Astrocyte of the hippocampus (primary cell): ENCODE measurements at places on chromosomes 11 and 22.
A peak's percentile ranks its signal among the peaks of the same experiment; 100 is the strongest.

DNA sequence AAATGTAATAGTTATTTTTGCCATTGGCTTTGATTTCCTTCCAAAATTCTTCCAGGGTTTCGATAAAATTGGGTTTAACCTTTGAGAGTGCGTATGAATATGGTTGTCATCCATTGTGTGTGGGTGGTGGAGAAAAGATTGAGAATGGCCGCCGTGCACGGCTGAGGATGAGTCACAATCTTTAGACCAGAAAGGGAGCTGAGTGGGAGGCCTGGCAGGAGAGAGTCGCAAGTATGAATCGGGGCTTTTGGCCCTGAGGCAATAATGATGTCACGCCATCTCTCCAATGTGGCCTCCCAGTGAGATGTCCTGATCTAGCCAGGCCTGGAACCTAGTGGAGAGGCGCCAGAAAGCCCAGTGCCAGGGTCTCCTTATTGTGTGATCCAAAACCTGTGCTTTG is 33.1 kb upstream of the SMPD1 start:
- peak; percentile 80 for DNase-seq

GRCh38 chr11:102293873-102294601 is 23.2 kb upstream of the BIRC3 start:
- DNase-seq = peak; percentile 63

DNA sequence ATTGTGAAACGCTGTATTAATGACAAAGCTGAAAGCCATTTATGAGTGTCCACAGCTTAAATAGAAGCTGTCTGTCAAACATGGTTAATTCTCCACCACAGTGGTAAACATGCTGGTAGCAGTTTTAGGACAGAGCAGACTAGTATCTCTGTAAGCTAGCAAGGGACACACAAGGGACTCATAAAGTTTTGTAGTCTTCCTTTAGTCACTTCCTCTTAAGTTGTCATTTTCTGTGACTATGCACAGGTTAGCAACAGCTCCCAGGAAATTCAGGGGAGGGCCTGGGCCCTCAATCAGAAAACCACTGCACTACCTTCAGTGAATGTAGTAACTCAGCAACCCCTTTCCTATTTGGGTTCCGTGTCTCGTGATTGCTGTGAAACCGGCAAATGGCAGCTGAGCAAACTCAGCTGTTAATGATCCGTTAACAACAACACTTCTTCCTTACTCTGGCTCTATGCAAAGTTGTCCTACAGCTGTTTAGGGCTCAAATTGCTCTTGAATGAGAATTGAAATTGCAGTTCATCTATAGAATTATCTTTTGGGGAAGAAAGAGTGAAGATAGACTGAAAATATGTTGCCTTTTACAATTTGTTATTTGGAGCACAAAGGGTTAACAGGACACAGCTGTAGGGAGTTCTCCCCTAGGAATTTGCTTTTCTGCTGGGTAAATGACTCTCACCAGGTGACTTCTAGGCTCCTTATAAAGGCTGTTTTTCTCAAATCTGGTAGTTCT is at the start of gene MMP26:
Gene MMP26, plus strand, starts transcription at position 731 of the 736 bp plus-strand sequence.
- no peak for DNase-seq

GRCh38 chr11:47928426-47928825 is 51.9 kb upstream of the PTPRJ start:
- DNase-seq = no peak

GRCh38 chr11:123628936-123629683 is 25.3 kb downstream of the SCN3B start:
- DNase-seq = no peak

- no peak for DNase-seq
Observed at GRCh38 chr11:105923252-105923651, 98.8 kb downstream of the MSANTD4 start.

DNA sequence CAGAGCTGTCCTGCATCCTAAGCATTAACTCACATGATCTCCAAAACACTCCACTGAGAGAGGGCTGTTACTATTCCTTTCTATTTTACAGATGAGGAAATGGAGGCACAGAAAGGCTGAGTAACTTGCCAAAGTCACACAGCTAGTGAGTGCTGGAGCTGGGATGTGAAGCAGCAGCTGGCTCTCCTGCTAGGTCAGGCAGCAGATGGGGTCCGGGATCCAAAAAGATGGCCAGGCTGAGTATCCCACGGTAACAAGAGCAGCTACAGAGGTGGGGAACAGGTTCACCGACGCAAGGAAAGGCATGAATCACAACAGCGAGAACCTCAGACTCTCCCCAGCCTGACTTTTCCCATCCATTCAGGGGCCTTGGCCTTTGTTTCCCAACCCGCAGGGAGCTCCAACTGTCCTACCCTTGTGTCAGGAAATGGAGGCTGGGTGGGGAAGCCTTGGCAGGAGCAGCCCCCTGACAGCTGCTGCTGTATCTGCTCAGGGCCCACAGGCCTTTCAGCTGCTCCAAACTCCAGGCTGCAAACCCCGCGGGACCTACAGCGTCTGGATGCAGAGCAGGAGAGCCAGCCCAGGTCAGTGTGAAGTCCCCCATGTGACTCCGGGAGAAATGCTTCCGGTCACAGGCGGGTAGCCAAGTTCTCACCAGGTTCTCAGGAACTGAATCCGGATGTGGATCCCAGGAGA is 29.5 kb downstream of the DKK3 start:
- peak; percentile 65 for DNase-seq

DNA sequence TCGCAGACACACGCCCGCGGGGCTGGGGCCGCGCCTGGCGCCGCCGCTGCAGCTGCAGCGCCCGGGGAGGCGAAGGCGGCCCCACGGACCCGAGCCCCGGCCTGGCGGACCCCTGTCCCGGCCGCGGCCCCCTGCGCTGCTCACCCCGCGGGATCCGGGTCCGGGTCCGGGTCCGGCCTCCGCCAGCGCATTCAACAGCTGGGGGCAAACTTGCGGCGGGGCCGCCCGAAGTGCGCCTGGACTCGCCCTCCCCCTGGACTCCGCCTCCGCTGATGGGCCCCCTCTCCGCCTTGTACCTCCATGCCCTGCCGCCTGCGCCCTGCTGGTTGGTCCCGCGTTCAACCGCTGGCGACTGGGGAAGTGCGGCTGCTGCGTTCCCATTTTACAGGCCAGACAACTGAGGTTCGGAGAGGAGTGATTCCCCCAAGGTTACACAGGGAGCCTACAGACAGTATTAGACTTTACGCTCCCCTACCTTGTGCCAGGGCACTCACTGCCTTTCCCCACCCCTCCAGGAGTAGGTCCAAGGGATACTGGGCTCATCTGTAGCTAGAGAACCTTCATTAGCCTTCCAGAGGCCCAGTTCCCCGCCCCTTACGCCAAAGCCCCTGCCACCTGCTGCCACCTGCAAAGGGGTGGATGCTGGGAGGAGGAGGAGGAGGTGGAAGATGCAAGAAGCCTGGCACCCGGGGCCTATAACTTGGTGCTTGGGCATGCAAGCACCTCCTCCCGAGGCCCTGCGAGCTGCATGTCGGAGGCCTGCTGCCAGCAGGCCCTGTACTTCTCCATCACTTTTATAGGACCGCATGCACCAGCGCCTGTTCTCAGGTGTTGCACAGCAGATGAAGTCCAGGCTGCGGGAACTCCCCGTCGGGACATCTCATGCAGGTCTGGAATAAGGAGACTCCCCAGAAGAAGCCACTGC is 694 bp upstream of the ELFN2 start:
- DNase-seq = no peak

DNA sequence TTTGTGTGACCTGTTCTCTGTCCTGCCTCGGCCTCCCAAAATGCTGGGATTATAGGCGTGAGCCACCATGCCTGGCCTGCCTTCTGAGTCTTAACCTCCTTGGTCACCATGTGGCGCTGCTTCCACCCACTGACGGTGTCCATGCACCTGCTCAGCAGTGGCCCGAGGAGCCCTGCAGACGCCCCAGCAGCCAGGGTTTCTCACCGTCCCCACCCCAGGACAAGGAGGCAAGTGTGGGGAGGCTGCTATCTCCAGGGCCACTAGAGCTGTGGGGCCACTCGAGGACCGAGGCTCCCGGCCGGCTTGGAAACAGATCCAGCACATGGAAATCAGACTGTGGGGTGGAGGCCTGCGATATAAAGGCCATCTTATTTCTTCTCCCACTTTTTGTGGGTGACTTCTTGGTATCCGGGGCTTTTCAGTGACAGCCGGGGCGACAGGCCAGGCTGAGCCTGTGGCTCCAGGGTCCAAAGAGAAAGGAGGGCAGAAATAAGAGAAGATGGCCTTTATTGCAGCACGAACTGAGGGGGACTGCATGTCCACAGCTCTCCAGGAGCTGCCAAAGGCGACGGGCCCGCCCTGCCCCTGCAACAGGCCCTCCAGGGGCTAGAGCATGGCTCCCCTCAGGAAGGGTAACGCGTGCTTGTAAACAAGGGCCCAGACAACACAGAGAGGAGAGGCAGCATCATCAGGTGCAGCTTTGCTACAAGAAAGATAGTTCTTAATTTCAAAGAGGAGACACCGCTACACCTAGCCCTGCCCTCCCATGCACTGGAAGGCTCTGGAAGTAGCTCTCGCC is 15.0 kb downstream of the TSPO start:
- no peak for DNase-seq

- no peak for DNase-seq
Observed at GRCh38 chr11:8251616-8252295, 11.9 kb downstream of the LMO1 start.

GRCh38 chr22:49614966-49615965 is 212.4 kb downstream of the BRD1 start:
- DNase-seq = no peak

DNA sequence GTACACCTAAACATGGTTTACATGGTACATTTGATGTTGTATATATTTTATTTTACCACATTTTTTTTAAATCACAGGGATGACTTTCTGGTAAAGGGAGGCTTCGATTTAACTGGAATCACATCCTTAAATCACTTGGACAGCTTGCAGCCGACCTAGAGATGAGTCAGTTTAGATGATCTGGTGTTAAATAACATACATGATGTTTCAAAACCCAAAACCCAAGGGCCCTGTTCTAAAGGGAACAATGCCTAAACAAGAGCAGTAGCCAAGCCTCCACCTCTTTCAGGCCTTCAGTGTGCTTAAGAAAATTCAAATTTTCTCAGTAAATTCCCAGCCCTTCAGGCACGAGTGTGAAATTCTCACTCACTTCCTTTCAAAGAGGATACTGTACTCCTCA is 108.8 kb downstream of the WT1 start:
- DNase-seq = no peak

GRCh38 chr11:99080154-99080553 is 59.4 kb downstream of the CNTN5 start:
- no peak for DNase-seq

DNA sequence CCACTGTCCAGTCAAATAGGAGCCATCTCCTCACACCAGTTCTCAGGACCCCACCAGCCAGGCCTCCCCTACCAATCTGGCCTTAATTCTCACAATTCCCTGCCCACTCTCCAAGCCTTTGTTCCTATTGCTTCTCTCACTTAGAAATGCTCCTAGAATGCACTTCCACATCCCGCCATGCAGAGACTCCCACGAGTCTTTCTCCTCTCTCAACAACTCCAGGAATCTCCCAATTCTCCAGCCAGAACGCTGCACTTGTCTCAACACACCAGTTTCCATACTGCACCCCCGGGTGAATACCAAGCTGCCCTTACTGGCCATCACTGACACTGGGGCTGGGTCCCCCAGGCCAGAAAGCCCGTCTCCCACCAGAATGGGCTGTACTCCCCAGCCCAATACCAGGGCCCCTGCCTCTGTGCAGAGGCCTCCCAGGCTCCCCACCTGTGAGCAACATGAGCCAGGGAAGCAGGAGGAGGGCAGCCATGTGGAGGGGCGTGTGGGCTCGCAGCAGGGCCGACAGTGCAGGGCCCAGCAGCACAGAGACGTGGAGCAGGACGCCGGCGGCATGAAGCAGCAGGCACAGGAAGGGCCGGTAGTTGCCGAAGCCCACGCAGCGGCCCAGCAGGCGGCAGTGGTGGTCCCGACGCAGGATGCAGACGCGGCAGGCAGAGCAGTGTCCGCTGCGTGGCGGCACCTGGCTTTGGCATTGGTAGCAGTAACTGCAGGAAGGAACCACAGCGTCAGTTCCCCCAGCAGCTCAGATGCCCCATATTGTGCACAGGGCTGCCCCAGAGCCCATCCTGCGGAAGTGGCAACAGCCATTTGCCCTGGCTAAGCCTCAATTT is 2.4 kb downstream of the ZDHHC24 start:
- peak; percentile 83 for DNase-seq

DNA sequence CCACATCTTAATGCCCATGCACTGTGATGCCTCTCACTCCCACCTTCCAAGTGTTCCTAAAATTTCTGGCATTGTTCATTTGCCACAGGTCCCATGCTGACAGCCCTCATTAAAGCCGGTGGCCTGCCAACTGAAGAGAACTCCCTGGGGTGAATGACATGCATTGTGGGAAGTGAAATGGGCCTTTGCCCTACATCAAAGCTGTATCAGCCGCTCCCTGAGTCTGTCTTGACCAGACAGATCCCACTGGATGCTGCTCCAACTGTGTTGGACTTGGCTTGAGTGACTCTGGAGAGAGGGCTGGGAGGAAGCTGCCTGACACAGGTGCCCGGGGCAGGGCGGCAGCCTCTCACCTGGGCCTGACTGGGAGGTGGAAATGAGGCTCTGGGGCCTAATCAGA is 8.8 kb upstream of the SEC14L4 start:
- DNase-seq = no peak

GRCh38 chr11:57635246-57635645 is 14.5 kb downstream of the YPEL4 start:
- DNase-seq = no peak

GRCh38 chr11:75547617-75548058 is 14.4 kb upstream of the SERPINH1 start:
- DNase-seq = peak; percentile 87

DNA sequence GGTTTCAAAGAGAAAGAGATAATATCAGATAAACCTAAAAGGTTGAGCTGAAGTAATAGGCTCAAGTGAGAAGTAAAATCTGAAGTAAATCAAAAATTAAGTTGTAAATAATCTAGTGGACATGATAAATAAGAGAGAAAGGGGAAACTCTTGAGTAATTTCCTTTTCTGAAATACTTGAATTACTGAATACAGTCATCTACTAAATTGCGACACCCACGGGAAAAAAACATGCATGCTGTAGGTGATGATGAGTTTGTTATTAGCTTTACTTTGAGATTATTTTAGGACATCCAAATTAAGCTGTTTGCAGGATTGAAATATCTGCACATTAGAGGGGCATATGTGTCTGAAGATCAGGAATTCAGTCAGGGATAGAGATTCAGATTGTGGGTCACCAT is 50.0 kb upstream of the CARD18 start:
- no peak for DNase-seq

GRCh38 chr11:46611526-46612304 is 5.3 kb downstream of the HARBI1 start:
- no peak for DNase-seq
